GM12878 (cell line): ENCODE measurements at places on chromosomes 4 and X.

- H3K27me3 ChIP-seq = no peaks in the 10 kb centered on the region
- no peak for DNase-seq
- no peak overlapping the region for H3K4me3 ChIP-seq
- no peaks in the 10 kb centered on the region; the same call in 1 of the 2 replicates for H3K4me1 ChIP-seq
- no peaks in the 10 kb centered on the region for H3K36me3 ChIP-seq
These were observed 8.7 kb upstream of the JADE1 start for GRCh38 chr4:128800701-128801284.

DNA sequence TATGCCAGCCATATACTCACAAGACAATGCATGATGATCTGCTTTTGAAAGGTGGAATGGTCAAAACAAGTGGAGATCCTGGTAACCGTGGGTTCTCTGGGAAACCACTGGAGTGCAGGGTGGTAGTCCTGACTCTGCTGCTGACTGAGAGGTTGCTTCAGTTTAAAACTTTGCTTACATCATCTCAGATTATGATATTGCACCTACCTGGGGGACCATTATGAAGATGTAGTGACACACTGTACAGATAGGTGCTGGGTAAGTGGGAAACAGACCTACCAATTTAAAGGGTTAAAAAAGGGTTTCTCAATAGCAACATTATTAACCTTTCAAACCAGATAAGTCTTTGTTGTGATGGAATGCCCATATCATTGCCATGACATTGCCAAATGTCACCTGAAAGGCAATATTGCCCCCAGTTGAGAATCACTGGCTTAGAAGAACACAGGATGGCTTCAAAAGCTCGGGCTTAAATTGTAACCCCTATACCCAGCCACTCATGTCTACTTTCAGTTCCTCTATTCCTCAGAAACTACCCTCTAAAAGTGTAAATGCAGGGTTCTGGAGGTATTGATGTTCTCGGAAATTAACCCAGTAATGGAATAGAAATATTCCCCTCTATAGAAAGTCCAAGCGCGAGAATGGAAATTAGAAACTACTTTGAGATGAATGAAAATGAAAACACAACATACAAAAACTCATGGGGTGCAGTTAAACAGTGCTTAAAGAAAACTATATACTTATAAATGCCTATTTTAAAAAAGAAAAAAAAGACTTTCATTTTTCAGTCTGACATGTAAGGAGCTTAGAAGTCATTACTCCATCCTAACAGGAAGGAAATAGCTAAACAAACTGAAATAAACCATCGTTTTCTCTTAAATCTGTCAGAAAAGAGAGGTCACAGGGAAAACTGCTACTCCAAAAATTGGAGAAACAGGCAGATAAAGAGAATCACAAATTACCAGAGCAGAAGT lies 65.8 kb downstream of the ARHGEF6 start:
- no peaks in the 10 kb centered on the region for H3K27me3 ChIP-seq
- H3K36me3 ChIP-seq = no peaks in the 10 kb centered on the region
- peak overlapping the region; percentile 34; the same call in 1 of the 2 replicates for H3K4me3 ChIP-seq

DNA sequence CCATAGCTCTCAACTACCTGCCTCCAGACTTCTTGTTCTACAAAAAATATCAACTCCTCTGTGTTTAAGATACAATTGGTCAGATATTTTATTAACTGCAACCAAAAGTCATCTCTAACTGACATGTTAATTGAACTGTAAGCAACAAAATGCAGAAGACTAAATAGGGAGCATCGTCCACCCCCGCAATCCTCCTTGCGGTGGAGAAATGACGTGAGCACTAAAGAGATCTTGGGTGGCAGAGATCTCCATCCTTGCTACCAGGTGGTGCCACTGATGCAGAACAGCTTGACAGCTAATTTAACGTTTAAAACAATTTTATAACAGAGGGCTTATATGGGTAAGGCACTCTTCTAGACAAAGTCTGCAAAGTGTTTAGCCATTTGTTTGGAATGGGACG lies 164.4 kb upstream of the FTHL17 start:
- no peak for DNase-seq
- no peaks in the 10 kb centered on the region for H3K36me3 ChIP-seq
- peaks cover 11% of the 10 kb centered on the region for H3K4me1 ChIP-seq
- H3K4me3 ChIP-seq = no peak overlapping the region

- no peak for DNase-seq
- H3K4me3 ChIP-seq = no peak overlapping the region
- no peaks in the 10 kb centered on the region for H3K27me3 ChIP-seq
- H3K27ac ChIP-seq = no peak overlapping the region
These were observed 16.0 kb downstream of the FGFR3 start for GRCh38 chr4:1808851-1809753.

DNA sequence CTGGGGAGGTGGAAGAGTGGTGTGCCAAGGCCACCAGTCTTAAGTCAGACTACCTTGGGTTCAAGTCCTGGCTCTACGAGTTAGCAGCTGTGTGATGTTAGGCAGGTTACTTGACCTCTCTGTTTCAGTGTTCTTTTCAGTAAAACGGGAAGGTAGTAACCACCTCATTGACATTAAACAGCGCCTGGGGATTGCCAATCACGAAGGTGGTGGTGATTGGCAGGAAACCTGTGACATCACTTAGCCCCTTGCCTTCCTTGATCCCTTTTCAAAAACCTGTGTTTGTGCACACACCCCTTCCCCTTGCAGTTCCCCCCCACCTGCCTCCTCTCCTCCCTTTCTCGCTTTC lies 7.6 kb downstream of the KLF3 start:
- no peaks in the 10 kb centered on the region for H3K36me3 ChIP-seq
- peaks cover 56% of the 10 kb centered on the region for H3K4me1 ChIP-seq
- H3K27me3 ChIP-seq = peaks cover 4% of the 10 kb centered on the region; the same call in 1 of the 2 replicates
- H3K4me3 ChIP-seq = peak overlapping the region; percentile 29; the same call in 1 of the 2 replicates

DNA sequence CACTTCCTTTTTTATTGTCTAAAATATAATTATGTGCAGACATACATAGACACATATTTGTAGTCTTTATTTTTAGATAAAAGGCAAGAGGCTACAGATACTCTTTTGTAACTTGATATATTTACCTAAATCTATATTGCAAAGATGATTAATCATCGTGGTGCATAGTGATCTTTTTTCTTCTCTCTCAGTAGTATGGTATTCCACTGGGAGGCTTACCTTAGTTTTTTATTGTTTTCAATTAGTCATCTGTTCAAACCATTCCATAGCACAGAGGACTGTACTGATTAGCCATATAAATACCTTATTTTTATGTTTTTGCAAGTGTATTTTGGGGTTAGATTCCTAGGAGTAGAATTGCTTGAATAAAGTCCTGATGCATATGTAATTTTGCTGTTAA lies 619.7 kb downstream of the GRXCR1 start:
- no peaks in the 10 kb centered on the region for H3K27me3 ChIP-seq
- H3K27ac ChIP-seq = no peak overlapping the region
- DNase-seq = no peak

- no peak overlapping the region for H3K27ac ChIP-seq
- DNase-seq = no peak
- no peak overlapping the region for H3K4me3 ChIP-seq
- no peaks in the 10 kb centered on the region for H3K36me3 ChIP-seq
- no peaks in the 10 kb centered on the region for H3K27me3 ChIP-seq
- H3K4me1 ChIP-seq = no peaks in the 10 kb centered on the region
These were observed 1060.8 kb downstream of the FAT4 start for GRCh38 chr4:126375462-126376054.

- no peak for DNase-seq
- peaks cover 26% of the 10 kb centered on the region for H3K36me3 ChIP-seq
- H3K27ac ChIP-seq = no peak overlapping the region
- H3K4me1 ChIP-seq = no peaks in the 10 kb centered on the region
- H3K4me3 ChIP-seq = no peak overlapping the region
These were observed 26.2 kb upstream of the SLC25A6 start for GRCh38 chrX:1417921-1418771.

DNA sequence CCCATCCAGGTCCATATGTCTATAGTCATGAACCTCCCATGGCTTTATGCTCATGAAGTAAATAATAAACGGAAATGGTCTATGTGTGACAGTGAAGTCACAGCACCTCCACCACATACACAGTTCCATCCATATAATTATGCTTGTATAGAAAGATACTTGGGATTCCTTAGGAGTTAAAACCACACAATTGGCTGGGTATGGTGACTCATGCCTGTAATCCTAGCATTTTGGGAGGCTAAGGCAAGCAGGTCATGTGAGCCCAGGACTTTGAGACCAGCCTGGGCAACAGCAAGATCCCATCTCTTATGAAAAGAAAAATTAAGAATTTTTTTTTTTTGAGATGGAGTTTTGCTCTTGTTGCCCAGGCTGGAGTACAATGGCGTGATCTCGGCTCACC lies 55.6 kb upstream of the RBM47 start:
- no peak overlapping the region for H3K4me3 ChIP-seq
- DNase-seq = no peak
- H3K36me3 ChIP-seq = no peaks in the 10 kb centered on the region
- peaks cover 5% of the 10 kb centered on the region for H3K4me1 ChIP-seq
- H3K27ac ChIP-seq = no peak overlapping the region
- H3K27me3 ChIP-seq = no peaks in the 10 kb centered on the region
